ENCODE measurements at places on chromosomes 4 and X.
A peak's percentile ranks its signal among the peaks of the same experiment; 100 is the strongest.

GRCh38 chr4:111979921-111980320 is 165.3 kb upstream of the FAM241A start:
- no peak for DNase-seq

DNA sequence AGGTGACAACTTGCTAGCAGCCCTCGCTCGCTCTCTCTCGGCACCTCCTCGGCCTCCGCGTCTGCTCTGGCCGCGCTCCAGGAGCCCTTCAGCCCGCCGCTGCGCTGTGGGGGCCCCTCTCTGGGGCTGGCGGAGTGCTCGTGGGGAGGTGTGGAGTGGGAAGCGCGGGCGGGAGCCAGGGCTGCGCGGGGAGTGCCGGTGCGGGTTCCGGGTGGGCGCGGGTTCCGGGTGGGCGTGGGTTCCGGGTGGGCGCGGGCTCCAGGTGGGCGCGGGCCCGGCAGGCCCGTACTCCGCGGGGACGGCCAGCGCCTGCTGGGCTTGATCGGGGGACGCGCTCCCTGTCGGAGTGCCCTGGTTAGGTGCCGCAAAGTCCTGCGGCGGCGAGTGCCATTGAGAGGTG is 384.3 kb downstream of the GPM6A start:
- DNase-seq = no peak

- DNase-seq = no peak
Observed at GRCh38 chrX:150163956-150164726, 199.0 kb upstream of the MAMLD1 start.

DNA sequence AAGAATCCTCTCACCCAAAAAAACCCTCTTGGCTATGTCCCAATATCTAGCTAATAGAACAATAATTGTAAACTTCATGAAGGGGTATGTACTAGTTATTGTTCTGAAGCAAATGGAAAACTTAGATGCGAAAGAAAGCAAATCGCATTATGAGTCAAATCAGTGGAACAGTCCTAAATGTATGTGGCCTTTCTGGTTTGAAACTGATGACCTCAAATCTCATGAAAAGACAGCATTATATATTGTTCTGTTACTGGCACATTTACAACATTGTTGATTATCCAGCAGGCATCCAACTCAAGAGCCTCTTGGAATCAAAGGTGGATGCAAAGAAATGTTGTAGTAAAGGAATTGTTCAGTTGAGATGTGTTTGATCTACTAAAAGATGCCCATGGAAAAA is 34.7 kb downstream of the CSN3 start:
- DNase-seq = no peak

- no peak for DNase-seq
Observed at GRCh38 chr4:150962245-150962644, 52.8 kb downstream of the LRBA start.

GRCh38 chr4:61783050-61783449 is 582.9 kb downstream of the ADGRL3 start:
- no peak for DNase-seq

GRCh38 chr4:25847329-25847728 is 15.5 kb downstream of the SEL1L3 start:
- no peak for DNase-seq

DNA sequence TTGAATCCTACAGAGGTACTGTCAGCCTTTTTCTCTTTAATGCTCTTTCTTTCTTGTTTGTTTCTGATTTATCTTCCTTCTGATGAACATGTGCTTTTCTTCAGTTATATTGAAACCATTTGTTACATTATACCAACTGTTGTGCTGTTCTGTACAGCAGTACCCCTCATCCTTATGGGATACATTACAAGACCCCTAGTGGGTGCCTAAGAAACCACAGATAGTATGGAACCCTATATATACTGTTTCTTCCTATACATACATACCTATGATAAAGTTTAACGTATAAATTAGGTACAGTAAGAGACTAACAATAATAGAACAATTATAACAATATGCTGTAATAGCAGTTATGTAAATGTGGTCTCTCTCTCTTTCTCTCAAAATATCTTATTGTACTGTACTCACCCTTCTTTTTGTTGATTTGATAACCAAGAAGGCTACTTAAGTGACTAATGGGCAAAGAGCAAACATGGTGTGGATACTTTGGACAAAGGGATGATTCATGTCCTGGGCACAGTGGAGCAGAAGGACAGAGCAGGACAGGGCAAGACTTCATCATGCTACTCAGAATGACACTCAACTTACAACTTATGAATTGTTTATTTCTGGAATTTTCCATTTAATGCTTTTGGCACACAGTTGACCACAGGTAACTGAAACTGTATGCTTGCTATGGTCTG is 10.7 kb upstream of the YIPF7 start:
- no peak for DNase-seq

DNA sequence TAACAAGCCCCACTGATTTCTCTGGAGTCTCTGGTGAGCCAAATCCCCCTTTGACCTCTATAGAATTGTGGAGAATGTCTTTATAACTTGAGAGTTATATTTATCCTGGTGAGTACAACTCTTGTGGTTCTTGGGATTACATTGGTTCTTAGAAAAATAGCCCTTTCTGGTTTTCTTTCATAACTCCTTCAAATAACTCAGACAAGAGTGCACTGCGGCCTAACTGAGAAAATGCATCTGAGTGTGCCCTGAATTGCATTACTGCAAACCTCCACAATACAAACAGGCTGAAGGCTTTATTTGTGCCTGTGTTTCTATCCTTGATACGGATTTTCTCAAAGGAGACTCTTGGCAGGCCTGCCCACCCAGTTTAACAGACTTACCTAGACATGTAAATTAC is 2.7 kb downstream of the BEX3 start:
- no peak for DNase-seq

GRCh38 chr4:155512817-155513216 is 136.1 kb upstream of the MAP9 start:
- DNase-seq = no peak

DNA sequence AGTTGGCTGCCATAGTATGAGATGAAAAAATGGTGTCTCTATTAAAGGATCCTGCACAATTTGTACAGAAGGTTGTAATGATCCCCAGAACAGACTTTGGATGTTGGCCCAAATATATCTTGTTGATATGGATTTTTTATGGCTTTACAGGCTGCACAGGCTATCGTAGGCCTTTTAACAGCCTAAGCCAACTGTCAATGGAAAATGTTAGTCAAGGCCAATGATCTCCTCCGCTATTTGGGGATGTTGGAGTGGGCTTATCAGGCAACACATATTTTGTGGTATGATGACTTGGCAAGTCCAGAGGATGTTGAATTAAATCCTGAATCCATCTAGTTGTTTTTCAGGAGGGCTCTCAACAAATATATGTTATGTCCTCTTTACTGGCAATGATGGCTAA is 42.1 kb downstream of the ZCCHC13 start:
- no peak for DNase-seq

- no peak for DNase-seq
Observed at GRCh38 chrX:10769696-10770619, 149.6 kb upstream of the MID1 start.

DNA sequence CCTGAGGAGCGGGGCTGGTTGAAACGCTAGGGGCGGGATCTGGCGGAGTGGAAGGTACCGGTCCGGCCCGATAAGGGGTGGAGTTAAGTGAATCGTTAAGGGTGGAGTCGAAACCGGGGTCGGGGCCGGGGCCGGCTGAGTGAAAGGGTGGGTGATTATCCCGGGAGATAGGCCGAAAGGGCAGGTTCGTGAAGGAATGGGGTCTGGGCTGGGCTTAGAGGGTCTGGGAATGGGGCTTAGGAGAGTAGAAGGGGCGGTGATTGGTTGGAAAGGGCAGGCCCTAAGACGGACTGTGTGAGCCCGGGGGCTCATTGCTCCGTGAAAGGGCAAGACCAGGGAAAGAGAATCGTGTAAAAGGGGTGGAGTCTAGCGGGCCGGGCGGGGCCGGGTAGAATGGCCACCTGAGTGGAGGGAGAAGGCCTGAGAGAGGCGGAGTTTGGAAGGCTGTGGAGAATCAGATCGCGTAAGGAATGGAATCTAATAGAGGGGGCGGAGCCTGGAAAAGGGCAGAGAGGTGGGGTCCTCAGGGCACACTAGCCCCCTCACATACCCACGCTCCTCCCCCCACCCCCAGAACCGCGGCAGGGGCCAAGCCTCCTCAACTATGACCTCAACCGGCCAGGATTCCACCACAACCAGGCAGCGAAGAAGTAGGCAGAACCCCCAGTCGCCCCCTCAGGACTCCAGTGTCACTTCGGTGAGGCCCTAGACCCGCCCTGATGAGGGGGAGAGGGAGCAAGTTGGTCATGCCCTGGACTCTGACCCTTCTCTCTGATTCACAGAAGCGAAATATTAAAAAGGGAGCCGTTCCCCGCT is 430 bp downstream of the HDAC6 start:
- peak; percentile 36 for DNase-seq

GRCh38 chr4:6730603-6731317 is 14.8 kb downstream of the BLOC1S4 start:
- DNase-seq = no peak

DNA sequence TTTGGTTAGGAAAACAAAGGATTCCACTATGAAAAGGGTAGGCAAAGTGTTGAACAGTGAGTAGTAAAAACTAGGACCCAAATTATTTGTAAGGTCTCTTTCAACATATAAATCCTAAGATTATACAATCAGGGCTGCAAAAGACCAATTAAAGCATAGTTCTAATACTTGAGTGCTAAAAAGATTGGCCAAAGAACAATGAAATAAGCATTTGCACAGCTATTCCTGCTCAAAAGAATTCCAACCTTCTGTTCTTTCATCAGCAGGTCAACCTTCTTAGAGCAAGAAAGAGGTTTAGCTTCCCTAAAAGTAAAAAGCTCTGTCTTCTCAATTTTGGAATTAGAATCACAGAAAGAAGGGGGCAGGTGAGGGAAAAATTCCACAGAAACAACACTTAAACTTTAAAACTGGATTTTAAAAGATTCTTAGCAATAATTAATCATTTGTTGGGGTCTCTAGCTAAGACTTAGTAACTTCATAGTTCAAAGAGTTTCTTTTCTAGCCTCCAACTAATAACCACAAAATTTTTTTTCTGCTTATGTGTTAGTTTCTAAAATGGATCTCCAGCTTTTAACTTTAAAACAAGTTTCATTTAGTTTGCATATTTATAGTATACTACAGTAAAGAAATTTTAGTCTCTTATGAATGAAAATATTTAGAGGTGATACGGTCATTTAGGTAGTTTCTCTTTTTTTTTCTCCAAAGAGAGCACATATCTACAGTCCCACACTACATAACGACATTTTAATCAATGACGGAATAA is 16.3 kb downstream of the TSPAN5 start:
- DNase-seq = no peak

- no peak for DNase-seq
Observed at GRCh38 chr4:135359128-135359527, 1157.5 kb upstream of the PABPC4L start.

DNA sequence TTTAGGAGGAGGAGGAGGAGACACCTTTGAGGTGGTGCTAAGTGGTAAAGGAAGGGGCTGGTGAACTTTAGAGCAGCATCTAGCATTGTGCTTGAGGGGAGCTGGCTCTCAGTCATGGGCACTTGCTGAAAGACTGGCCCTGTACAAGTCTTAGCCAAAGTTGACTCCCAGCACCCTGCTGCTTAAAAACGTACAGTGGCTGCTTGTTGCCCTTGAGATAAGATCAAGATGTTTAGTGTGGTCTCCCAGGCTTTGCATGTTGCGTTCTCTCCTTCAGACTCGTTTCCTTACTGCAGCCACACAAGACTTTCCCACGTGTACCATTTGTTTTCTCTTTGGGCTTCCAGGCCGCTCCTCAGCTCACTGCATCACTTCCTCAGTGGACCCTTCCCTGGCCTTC is 1.8 kb downstream of the MED28 start:
- DNase-seq = no peak

GRCh38 chr4:37891260-37892159 is 626 bp downstream of the TBC1D1 start:
- DNase-seq = peak; percentile 27
